ENCODE measurements at places on chromosomes 7 and 10.

GRCh38 chr7:128132426-128133069, 101.3 kb upstream of the LRRC4 start:
- DNase-seq: no peak

- no peak for DNase-seq
Measured at GRCh38 chr7:44154703-44155102, 13.6 kb upstream of the MYL7 start.

DNA sequence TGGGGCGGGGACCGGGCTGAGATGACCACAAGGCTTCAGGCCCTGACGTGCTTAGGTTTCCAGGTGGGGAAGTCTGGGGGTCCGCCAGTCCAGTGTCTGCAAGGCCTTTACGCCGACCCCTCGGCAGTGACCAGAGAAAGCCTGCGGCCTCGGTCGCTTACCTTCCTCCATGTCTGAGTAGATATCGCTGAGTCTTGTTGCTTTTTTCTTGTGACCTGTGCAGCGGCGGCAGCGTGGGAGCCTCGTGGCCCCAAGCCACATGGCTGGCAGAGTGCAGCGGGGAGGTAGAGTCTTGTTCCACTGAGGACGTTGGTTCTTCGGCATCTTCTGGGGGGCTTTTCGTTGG, 329 bp downstream of the NOLC1 start:
- DNase-seq: no peak

GRCh38 chr7:127446842-127447241, 54.3 kb upstream of the ZNF800 start:
- DNase-seq: no peak

DNA sequence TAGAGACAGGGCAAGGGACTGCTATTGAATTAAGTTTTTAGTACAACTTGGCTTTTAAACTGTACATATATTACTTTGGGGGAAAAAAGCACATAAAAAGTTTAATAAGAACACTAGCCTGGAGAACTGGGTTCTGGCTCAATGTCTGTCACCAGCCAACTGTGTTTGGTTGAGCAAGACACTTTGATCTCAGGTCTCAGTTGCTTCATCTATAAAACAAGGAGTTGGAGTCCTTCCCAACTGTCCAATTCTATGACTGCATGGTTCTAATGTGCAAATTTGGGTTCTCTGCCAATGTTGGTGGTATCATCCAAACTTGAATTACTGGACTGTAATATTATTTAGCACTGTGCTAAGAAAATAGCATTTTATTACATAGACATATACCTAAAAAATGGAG, 50.3 kb downstream of the ATXN7L1 start:
- DNase-seq: peak; percentile 35

- no peak for DNase-seq
Measured at GRCh38 chr7:150400008-150400787, 21.1 kb downstream of the ZNF775 start.

DNA sequence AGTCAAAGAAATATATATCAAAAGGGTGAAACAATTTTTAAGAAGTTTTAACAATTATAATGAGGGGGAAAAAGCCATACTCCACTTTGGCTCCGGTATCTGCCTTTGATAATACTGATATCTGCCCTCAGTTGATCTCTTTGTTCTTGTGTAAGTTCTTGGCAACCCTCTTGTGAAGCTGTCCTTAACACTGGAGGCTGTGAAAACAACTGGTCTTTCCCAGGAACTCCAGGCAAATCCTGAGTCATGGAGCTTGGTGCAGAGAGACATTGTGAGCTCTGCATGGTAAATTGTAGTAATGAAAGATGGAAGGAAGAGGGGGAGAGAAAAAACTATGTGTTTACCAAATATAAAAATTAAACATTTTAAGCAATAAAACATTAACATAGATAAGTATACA, 11.9 kb upstream of the ERVW-1 start:
- DNase-seq: no peak

DNA sequence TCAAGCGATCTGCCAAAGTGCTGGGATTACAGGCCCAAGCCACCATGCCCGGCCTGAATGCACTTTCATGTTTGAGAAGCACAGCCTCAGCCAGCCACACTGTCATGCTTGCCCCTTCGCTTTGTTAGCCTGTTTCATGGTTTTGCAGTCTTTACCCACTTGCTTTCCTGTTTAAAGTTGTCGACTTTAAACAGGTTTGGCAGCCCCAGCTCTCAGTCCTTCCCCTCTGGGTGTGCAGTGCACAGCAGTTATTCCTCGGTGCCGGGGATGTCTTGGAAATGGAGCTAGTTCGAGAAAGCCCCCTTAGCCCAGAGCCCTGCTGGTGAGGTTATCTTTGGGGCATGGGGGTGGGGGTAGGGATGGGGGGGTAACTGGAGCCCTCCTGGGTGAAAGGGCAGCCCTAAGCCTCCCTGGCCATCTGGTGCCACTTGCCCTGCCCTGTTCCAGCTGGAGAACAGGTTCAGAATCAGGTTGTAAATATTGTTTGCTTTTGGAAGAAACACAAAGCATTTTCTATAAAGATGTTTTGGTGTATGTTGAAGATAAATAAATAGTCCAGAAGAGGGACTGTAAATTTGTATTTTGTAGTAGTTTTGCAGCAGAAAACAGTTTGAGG, 14.8 kb downstream of the TSPAN14 start:
- DNase-seq: no peak

- DNase-seq: no peak
Measured at GRCh38 chr7:129669901-129670300, 58.4 kb downstream of the NRF1 start.
